NCI-H187 (cell line): ENCODE measurements at places on chromosomes 11 and 22.

DNA sequence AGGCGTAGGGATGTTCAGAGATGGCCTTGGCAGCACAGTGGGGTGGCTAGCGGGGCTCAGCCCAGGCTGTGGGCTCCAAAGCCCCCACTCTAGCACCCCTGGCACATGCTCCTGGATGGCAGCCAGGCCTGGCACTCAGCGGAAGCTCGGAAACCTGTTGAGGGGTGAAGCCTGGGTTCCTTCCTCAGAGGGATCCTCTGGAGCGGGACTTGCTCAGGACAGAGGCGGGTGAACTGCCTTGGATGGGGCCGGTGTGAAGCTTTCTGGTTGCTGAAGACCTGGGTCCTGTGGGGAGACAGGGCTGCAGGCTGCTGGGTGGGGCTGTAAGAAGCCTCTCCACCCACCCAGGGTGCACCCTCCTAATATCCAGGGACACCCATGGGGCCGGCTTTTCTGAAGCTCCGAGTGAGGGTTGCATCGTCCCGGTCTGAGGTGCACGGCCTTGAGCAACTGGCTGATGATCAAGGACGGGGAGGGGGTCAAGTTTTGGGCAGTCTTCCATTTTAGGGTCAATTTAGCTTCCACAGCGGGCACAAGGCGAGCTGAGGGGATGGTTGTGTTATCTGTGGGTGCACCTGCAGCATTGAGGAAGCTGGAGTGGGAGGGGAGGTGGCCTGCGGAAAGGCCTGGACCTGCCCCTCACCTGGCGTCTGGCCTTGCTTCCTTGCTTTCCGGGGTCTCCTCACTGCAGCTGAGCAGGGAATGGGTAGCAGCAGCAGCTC is 5.2 kb downstream of the MRGPRE start:
- DNase-seq, result no peak

- DNase-seq, result no peak
Observed at GRCh38 chr22:30217698-30218560, 28.6 kb downstream of the LIF start.

GRCh38 chr22:26901198-26901816 is 243.9 kb downstream of the MIAT start:
- no peak for DNase-seq

GRCh38 chr22:41862530-41863266 is 29.8 kb downstream of the SREBF2 start:
- DNase-seq, result peak; percentile 13

DNA sequence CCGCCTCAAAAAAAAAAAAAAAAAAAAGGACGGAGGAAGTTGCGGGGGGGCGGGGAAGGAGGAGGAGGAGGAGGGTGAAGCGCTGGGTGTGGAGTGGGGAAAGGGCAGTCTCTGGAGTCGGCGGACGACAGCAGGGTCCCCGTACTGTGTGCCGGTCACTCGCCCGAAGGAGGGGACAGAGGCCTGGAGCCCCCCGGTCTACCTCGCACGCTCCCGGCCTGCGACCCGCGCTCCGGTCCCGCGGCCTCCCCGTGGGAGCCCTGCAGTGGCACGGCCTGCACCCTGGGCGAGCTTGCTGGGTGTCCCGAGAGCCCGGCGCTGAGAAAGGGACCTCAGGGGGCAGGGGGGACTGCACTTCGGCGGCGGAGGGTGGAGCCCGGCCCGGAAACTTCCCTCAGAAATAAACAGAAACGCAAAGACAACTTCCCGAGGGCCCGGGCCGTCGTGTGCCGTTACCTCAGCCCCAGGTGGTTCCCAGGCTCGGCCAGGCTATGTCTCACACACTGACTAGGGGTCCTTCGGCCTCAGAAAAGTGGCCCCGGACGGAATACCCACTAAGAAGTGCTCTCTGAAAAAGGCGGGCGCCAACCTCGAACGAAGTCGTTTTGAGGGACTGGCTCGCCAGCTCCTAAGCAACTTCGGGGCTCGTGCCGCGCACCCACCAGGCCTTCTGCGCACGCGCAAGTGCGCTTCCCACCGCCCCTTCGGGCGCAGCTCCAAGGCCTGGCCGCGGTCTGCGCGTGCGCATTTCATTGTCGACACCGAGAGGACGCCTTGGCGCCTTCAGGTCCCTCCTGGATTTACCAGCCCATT is at the start of gene MAJIN:
Gene MAJIN (minus strand): TSS at position 688 of the 813 bp plus-strand sequence. CDS start 12,703 bp downstream, outside the sequence.
- no peak for DNase-seq
